Kidney glomerular epithelial cell (primary cell): ENCODE measurements at places on chromosomes 2 and 18.

GRCh38 chr2:85243101-85244072, 84.4 kb downstream of the TGOLN2 start:
- DNase-seq: no peak

GRCh38 chr18:62683935-62684334, 31.4 kb upstream of the PHLPP1 start:
- no peak for DNase-seq

GRCh38 chr2:64329848-64330247, 124.1 kb upstream of the LGALSL start:
- DNase-seq: no peak

DNA sequence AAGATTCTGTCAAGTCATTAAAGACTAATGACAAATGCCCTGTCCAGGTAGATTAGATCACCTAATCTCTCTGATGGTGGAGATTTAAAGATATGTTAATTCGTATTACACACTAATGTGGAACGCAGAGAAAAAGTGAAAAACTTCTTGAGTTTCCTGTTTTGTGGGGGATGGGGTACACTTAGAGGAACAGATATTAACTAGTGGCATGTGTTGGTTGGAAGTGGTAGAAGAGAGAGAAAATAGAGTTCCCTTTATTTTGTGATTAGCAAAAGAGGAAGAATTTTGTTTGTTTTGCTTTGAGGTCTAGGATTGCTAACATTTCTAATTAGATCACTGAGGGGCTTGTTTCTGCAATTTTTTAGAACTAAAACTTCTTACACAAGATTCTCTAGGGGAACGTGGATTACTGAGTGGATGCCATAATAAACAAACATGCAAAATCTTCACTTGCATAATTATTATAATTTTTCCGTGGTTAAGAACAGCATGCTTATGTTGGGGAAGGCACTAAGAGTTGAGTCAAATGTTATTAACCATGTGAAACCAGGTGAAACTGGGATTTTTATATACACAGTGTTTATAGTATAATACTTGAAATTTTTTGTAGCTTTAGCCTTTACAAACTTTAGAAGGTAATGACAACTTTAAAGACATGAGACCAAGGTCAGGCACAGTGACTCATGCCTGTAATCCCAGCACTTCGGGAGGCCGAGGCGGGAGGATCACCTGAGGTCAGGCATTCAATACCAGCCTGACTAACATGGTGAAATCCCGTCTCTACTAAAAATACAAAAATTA, 97.4 kb upstream of the STK17B start:
- no peak for DNase-seq

- DNase-seq: peak; percentile 55
These were observed 135.6 kb upstream of the ZNF236 start for GRCh38 chr18:76686737-76687231.

DNA sequence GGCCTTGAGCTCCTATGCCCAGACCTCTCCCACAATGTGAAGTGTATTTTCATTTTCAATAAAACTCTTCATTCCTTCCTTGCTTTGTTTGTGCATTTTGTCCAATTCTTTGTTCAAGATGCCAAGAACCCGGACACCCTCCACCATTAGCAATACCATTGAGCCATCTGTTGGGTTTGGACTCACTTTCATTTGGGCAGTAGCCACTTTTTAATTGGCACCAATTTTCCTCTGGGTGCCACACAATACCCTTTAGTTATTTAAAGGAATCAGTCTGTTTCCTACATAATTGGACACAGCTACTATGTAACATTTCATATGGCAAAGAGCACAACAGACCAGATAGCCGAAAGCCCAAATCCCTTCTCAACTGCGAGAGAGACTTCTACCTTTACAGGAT, 22.5 kb upstream of the SLC35G4 start:
- no peak for DNase-seq

- no peak for DNase-seq
These were observed 21.9 kb upstream of the PAX3 start for GRCh38 chr2:222320436-222321395.

DNA sequence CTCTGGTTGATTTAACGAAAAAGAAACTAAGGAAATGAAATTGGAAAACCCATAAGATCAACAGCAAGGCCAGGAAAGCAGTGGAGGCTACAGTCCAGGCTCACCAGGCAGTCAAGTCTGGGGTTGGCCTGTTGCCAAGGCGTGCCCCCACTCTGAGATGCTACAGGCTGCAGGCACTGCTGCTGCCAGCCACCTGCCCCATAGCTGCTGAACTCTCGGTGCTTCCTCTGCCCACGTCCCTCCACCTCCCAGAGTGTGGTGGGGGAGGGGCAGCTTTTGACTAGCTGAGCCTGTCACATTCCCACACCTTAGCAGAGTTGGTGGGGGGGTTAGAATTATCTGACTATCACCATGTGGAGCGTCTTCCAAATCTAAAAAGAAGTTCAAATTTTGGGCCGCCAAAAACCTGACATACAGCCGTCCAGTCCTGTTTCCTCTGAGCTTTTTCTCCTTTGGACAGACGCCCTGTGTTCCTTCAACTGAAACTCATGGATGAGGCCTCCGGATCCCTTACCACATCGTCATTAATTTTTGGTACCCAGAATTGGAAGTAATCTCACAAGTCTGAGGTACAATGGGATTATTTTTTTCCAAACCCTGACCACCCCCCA, 3.9 kb upstream of the SH3RF3 start:
- no peak for DNase-seq

- no peak for DNase-seq
These were observed 155.0 kb downstream of the TTC32 start for GRCh38 chr2:19746611-19747309.

DNA sequence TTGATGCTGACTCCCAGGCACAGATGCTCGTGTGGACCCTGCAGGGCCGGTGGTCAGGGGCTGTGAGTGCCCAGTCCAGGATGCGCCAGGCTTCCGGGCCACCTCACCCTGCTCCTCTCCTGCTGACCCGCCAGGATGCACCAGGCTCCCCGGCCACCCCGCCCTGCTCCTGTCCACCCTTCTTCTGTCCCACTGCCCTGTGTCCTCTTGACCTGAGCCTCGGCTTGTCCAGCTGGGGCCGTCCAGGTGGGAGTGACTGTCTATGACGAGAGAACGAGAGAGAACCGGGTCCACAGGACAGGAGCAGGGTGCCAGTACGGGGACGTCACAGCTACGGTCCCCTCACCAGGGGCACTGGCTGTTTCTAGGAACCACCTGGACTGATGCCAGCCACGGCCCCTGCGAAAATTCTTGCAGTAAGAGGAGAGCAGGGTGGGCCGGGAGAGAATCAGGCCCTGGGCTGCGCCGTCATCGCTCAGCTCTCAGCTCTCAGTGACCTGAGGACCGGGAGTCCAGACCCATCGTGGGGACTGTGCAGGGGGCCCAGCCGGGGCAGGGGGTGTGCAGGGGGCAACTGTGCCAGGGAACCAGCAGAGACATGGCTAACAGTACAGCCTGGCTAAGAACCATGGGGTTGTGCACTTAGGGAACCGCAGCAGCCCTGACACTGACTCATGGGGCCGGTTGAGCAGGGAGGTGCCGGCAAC, 12.9 kb upstream of the NFATC1 start:
- no peak for DNase-seq

DNA sequence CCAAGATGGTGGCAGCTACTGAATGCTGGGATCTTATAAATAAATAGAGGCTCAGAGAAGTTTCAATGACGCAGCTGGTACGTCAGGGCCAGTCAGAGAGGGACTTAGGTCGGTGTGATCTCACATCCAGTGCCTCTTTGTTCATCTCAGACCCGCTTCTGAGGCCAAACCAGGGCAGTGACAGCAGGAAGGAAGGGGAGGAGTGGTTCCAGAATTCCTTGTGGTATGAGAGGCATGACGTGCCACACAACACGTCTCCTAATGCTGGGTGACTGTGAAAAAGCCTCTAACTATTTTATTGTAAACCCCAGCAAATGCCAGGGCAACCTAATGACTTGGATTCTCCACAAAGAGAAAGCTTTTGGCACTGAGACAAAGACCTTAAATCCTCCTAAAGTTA, 423.3 kb downstream of the LPIN1 start:
- DNase-seq: peak; percentile 45
